AG09309 (cell line): ENCODE measurements at places on chromosomes 16 and 17.

- no peak for DNase-seq
These were observed 225.1 kb upstream of the CA10 start for GRCh38 chr17:52383493-52384100.

- DNase-seq, result no peak
These were observed 43.2 kb upstream of the DNAJA2 start for GRCh38 chr16:47016700-47017133.

GRCh38 chr16:81680444-81681275, 98.4 kb upstream of the PLCG2 start:
- DNase-seq, result no peak

GRCh38 chr17:12928736-12929135, 89.1 kb downstream of the ELAC2 start:
- no peak for DNase-seq

GRCh38 chr17:15648386-15648785, 28.9 kb upstream of the FBXW10B start:
- DNase-seq, result no peak

DNA sequence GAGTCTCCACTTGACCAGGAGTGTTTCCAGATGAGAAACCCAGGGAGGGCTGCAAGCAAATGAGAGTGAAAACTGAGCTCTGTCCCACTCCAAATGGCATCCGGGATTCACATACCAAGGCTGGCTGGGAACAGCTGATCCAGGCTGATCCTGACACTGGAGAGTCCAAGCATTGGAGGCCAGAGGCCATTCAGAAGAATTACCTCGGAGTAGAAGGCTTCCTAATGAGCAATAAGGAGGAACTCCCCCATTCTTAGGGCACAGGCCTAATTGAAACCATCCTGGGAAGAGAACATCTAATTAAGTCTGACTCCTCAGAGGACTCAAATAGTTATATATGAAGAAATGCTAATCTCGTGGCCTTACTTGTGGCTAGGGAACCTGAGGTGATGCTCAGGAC, 142.8 kb downstream of the PRKCA start:
- no peak for DNase-seq

DNA sequence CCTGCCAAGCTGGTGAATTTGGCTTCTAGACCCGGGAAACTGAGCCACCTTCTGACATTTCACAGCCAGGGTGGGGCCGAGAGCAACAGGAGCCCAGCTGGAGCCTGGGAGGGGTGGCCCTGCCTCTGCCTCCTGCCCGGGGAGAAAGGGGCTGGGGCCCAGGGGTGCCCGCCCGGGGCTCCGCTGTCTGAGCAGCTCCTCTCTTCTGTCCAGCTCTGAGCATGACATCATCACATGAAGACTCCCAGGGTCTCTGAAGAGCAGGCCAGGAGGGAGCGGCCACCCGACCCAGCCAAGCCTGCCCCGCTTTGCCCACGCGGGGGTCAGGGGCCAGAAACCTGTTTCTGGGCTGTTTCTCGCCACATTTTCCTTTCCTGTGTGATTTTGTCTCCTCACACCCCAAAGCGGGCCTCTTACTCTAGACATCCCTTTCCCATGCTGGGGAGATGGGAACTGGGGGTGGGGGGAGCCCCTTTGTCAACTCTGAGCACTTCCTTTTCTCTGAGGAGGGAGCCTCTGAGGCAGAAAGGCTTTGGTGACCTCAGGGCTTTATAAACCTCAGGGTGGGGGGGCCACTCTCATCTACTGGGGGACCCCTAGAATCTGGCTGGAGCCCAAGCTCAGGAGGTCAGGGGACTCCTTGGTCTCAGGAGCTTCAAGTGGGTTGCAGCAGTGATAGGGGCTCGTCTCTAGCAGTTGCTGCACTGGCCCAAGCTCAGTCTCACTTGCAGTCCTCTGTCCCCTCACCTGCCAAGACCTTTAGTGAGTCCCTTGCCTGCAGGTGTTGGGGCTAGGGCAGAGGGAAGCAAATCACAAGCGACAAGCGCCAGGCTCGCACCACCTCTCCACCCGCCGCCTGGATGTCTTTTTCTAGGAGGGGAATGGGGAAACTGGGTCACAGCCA, 7.6 kb downstream of the UBALD2 start:
- DNase-seq, result no peak
